ENCODE measurements at places on chromosomes 7 and 10.

DNA sequence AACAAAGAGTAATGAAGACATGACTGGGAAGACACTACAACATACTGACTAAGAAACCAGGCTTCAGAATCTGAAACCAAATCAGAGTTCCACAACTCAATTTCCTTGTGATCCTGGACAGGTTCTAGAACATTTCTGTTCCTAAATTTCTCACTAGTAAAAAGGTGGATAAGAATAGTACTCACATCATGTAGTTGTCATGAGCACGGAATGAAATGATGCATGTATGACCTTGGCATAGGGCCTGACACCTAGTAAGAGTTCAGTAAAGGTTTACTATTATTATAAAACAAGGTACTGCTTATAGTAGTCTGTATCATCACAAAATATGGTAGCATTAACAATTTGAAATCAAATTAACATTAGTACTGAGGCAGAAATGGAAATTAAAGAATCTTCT lies 19.9 kb downstream of the DOCK4 start:
- DNase-seq, result no peak

DNA sequence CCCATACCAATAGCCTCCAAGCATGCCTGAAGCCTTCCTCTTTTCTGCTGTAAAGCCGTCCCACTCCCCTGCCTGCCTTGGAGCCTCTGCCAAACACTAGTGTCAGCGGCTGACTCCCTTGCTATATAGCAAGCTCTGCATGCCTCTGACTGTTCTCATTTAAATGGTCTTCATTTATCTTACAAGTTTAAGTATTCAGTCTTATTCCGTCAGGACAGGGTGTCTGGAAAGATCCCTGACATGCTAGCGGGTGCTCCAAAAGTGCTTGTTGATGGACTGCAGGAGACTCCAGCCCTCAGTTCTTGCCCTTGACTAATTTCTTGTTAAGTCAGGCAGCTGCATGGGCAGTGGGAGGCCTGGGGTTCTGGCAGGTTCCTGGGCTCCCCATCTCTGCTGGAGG lies 298.7 kb downstream of the GFRA1 start:
- DNase-seq, result no peak

- no peak for DNase-seq
These were observed 180.5 kb downstream of the PFKFB3 start for GRCh38 chr10:6383096-6383812.

- peak; percentile 24 for DNase-seq
These were observed 9.6 kb downstream of the PDZD8 start for GRCh38 chr10:117365612-117366011.
